Activated gamma-delta T cell treated with anti-CD3 and anti-CD28 coated beads, Interleukin-2, amount 50 U/mL, for 16 hours (primary cell): ENCODE measurements at places on chromosomes 3 and 15.

DNA sequence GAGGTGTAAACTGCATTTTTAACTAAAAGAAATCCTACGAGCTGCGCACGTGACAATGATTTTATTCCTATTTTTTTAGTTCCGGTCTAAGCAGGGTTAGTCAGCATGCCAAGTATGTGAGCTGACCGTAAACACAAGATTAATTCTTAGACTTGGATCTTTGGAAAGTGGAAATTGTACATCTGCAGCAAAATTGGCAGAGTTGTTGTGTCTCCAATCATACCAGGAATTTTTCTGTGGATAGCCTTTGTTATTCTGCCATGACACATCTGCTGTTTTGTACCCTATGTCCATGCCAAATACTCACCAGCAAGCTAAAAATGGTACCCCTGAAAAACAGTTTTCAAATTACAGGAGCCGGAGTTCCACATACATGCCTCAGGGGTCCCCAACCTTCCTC, 562.5 kb downstream of the UNC13C start:
- no peak for DNase-seq

- DNase-seq = no peak
Measured at GRCh38 chr15:66323312-66323928, 30.1 kb downstream of the DIS3L start.

GRCh38 chr3:71055257-71056001, 528.1 kb downstream of the FOXP1 start:
- no peak for DNase-seq

DNA sequence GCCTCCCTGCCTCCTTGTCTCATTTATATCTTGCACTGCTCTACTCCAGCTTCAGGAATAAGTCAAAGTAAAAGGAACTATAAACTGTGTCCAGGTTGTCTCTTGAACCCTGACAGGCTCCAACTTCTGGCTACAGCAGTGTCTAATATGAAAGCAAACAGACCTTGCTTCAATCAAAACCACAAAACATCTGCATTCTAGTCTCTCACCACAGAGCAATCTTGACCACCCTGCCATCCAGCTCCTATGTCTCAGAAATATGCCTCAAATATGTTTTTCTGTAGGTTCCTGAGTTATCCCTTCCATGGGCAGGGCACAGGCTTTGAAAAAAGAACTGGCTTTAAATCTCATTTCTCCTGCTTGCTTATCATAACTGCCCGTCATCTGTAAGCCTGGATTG, 13.0 kb upstream of the RAMAC start:
- no peak for DNase-seq

DNA sequence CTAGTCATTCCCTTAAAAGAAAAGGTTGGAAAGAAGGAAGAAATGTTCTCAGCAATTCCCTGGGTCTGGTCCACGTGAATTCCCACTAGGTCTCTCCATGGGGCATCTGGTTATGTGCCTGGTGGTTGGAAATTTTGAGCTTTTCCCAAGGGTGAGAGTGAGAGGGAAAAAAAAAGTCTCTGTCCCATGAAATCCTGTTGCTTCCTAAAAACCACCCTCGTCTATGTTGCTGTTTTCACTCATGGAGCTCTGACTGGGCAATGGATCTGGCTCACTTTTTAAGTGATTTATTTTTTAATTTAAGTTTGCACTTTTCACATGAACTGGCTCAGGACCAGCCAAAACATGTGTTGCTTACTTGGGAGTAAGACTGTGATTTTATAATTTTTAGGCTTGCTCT, 190.1 kb downstream of the CHST2 start:
- DNase-seq = no peak

GRCh38 chr3:160851629-160852210, 95.7 kb downstream of the PPM1L start:
- DNase-seq = no peak

- no peak for DNase-seq
Measured at GRCh38 chr15:52714968-52715367, 35.8 kb upstream of the ATOSA start.

- DNase-seq = no peak
Measured at GRCh38 chr3:141049681-141050080, 1.5 kb upstream of the SPSB4 start.

- no peak for DNase-seq
Measured at GRCh38 chr3:30855400-30856292, 38.8 kb downstream of the GADL1 start.

- peak; percentile 57 for DNase-seq
Measured at GRCh38 chr3:9396301-9396631, 1.1 kb upstream of the SETD5 start.

DNA sequence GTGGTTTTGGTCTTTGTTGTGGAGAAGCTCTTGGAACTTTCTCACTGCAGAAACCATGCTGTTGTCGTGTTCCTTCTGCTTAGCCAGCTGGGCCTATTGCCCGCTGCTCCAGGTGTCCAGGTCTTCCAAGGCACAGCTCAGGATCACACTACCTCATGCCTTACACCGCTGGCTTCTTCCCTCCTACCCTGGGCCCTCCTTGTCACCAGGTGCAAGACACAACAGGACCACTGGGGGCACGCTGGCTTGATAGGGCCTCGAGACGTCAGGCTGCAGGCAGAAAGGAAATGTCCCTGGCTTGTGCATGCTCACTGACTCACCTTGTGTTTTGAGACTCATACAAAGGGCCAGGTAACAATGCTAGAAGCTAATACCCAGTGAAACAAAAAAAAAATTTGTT, 32.3 kb downstream of the PAQR9 start:
- no peak for DNase-seq

- no peak for DNase-seq
Measured at GRCh38 chr15:64285871-64286270, 70.1 kb downstream of the CSNK1G1 start.

GRCh38 chr15:89075101-89075640, 13.1 kb upstream of the ABHD2 start:
- no peak for DNase-seq

DNA sequence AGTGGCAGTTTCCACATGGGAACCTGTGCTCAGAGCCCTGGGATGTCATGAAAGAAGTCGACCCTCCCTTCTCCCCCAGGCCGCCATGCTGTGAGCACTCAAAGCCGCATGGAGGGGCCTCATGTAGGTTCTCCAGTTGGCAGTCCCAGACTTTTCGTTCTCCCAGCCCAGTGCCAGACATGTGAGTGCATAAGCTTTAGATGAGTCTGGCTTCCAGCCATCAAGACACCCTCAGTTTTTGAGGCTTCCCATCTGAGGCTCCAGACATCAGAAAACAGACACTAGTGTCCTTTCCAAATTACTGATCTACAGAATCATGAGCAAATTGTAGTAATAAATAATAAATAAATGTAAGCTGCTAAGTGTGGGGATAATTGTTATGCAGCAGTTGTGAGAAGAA, 136.5 kb upstream of the AGBL1 start:
- DNase-seq = no peak

DNA sequence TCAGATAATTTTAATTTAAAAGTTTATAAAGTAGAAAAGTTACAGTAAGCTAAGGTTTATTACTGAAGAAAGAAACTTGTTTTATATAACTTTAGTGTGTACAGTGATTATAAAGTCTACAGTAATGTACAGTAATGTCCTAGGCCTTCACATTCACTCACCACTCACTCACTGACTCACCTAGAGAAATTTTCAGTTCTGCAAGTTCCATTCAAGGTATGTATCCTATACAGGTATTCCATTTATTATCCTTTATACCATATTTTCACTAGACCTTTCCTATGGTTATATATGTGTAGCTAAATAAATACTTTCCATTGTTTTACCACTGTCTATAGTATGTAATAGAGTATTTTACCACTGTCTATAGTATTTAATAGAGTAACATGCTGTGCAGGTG, 33.2 kb upstream of the MME start:
- DNase-seq = no peak

DNA sequence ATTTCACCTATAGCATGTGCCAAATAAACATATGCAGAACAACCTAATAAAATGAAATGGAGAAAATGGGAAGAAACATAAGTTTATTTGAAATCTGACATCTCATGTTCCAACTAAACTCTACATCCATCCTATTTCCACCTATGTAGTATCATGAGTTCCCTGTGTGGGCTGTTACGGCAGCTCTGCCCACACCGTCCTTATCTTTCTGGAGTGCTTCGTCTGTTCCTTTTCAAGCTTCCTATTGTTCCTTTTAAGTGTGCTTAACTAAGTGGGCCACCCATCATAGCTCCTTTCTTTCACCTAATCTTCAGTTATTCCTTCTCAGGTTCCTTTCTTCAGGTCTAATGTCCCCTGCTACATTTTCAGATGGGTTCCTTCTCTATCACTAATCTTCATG, 17.3 kb downstream of the RYR3 start:
- DNase-seq = no peak

- DNase-seq = no peak
Measured at GRCh38 chr3:7788881-7789280, 712.7 kb upstream of the LMCD1 start.

- DNase-seq = no peak
Measured at GRCh38 chr3:138862924-138863775, 28.4 kb upstream of the PIK3CB start.

DNA sequence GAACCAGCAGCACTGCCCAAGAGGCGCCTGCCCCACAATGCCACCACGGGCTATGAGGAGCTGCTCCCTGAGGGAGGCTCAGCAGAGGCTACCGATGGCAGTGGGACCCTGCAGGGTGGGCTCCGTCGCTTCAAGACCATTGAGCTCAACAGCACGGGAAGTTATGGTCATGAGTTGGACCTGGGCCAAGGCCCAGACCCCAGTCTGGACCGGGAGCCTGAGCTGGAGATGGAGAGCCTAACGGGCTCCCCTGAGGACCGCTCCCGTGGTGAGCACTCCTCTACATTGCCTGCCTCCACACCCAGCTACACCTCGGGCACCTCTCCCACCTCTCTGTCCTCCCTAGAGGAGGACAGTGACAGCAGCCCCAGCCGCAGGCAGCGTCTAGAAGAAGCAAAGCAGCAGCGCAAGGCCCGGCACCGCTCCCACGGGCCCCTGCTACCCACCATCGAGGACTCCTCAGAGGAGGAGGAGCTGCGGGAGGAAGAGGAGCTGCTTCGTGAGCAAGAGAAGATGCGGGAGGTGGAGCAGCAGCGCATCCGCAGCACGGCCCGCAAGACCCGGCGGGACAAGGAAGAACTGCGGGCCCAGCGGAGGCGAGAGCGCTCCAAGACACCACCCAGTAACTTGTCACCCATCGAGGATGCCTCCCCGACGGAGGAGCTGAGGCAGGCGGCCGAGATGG, 21.8 kb upstream of the APEH start:
- DNase-seq = no peak

- no peak for DNase-seq
Measured at GRCh38 chr3:188764609-188765008, 407.2 kb upstream of the TPRG1 start.

DNA sequence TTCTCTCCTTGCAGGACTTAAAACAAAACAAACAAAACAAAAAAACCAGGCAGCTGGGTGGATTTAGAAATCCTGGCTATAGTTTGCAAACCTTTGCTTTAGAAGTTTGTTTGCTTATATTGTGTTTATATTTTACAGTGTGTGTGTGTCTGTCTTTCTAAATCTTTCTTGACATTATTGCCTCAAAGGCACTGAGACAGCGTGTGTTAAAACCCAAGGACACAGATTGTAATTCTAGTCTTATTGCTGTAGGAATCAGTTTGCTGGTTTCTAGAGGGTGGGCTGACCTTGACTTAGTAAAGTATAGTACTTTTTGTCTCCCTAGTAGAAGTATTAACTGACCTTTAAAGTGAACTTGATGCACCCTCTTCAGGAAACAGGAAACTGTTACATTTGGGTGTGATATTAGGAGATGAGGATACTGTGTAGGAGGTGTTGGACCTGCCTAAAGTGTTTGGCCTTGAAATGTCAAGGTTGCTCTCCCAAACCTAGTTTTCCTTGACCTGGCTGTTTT, 71.0 kb downstream of the TCF12 start:
- DNase-seq = no peak

- DNase-seq = no peak
Measured at GRCh38 chr3:189056646-189057335, 115.0 kb upstream of the TPRG1 start.

- DNase-seq = no peak
Measured at GRCh38 chr15:81297603-81298575, 26.1 kb downstream of the STARD5 start.

DNA sequence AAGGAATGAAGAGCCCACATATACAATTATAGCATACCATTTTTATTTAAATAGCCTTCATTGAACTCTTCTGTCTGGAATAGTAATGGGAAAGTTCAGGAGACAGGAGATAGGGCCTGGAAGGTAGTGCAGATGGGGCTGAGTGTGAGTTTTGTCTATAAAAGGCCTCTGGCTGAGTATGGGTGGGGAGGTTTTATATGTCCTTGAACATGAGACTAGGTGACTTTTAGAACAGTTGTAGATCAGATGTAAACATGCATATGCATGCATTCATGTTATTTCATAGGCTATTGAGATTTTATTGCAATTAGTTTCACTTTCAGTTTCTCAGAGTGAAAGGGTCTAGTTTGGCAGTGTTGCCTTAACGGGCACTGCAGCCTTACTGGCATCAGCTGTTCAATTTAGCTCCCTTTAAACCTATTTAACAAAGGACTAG, 27.1 kb downstream of the CGGBP1 start:
- no peak for DNase-seq

- DNase-seq = no peak
Measured at GRCh38 chr3:42662037-42662812, 8.7 kb downstream of the ZBTB47 start.

- DNase-seq = no peak
Measured at GRCh38 chr15:68203486-68203885, 1.6 kb downstream of the CALML4 start.

- DNase-seq = no peak
Measured at GRCh38 chr15:28977377-28978010, 91.7 kb downstream of the APBA2 start.

- DNase-seq = no peak
Measured at GRCh38 chr15:65930134-65930533, 60.8 kb downstream of the RAB11A start.

- DNase-seq = no peak
Measured at GRCh38 chr3:60096403-60096802, 1046.6 kb upstream of the CFAP20DC start.

GRCh38 chr3:101702726-101703125, 16.2 kb upstream of the RPL24 start:
- DNase-seq = no peak

DNA sequence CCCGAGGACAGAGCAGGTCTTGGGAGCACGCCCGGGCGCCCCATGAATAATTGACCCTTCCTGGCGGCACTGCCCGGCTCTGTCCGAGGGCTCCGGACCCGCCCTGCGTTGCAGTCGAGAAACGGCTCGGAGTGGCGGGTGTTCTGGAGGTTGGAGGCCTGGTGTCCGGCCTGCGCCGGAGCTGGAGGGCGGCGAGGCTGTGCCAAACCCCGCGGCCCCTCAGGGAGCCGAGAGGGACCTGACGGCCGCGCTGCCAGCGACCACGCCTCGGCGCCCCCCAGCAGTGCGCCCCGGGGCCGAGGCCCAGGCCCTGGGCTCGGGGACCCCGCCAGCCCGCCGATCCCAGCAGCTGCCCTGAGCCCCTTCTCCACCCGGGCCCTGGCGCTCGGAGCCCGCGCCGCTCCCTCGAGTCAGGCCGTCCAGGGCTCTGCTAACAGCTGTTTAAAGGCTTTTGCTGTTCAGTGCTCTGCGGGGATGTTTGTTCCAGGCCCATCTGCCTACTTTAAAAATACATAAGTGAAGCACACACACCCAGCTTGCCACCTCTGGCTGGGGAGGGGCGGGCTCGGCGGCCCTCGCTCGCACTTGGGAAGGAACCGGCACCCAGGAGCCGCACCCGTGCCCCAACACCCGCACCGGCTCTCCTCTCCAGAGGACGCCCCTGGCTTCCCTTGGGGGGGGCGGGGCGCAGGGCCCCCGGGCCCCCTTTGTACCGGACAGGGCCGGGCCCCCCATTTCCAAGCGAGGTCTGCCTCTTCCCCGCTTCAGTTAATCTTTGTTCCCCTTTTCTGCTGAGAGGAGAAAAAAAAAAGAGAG, 730 bp upstream of the ZNF710 start:
- DNase-seq = no peak
